CMK (cell line): ENCODE measurements at places on chromosomes 7 and 10.

DNA sequence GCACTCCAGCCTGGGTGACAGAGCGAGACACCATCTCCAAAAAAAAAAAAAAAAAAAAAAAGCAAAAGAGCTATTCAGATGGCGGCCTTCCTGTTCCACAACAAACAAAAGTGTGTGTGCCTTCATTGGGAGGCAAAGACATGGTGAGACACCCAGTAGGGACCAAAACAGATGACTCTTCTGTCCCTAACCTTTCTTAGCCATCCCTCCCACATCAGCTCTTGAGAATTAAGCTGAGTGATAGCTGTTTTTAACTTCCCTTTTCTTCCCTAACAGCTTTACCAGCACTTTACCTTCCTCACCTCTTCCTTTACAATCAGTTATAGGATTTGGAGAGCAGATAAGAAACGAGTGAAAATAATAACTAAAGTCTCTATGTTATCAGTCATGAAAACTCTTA lies 48.2 kb downstream of the ARMH3 start:
- DNase-seq = no peak

DNA sequence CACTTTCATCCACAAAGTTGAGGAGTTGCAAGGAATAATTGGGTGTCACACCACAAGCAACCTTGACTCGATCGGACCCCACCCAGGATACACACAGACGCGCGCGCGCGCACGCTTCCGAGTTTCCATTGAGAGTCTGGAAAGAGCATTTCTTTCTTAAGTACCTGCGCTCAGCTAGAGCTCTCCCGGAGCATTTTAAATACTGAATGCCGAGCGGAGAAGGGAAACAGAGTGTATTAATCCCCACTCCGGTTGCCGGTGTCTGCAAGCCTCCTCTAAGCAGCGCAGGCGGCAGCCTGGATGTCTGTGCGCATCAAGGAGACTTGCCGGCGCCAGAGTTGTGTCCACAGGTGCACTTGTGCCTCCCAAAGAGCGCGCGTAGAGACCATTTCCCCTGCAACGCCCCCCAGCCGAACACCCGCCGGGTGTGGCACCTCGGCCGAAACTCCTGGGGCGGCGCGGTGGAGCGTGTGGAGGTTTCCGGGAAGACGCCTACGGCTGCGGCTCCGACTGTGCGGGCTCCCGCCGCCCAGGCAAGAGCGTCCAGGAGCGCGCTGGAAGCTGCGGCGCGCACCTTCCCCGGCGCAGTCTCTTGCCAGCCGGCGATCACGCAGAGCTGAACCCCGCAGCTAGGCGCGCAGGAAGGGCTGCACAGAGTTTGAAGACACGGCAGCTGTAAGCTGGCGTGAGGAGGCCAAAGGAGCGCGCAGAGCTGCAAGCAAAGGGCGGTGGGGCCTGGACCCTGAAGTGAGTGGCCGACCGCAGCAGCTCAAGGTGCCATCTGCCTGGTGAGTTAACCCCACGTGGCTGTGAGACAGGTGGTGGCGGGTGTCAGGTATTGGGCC lies 1.1 kb upstream of the FEZF1 start:
- no peak for DNase-seq

DNA sequence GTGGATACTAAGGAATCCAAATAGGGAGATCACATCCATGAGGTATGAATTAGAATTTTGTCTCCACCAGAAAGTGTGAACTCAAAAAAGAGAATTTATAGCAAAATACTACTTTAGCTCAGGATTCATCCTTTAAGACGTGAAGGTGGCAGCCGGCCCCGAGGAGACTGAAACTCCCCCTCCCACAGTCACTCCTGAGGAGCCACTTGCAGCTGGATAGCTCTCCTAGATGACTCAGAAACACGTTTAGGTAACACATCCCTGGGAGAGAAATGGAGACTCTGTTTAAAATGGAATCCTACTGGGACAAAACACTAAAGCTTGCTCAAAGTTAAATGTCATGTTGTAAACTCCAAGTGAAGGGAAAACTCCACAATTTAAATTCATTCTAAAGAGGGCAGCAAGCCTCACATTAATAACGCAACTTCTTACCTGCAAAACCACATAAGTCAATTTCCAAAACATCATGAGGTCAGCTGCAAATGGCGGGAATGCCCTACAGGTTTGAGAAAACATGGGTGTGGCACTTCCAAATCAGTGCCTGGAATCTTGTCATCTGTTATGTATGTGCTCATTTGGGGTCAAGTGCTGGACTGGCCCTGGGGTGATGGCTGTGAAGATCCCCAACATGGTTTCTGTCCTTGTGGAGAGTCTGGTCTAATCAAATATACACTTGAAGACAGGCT lies 46.2 kb downstream of the ICA1 start:
- DNase-seq = no peak

DNA sequence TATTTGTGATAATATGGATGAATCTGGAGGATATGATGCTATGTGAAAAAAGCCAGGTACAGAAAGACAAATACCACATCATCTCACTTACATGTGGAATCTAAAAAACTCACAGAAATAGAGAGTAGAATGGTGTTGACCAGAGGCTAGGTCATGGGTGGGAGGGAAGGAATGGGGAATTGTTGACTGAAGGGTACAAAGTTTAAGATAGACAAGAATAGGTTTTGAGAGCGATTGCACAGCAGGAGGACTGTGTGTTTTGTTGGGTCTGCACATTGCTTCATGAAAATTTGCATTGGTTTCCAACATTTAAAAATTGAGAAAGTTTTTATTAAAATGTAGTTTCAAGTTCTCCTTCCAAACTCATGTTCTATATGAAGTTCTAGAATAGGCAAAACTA lies 8.4 kb downstream of the SLC26A5 start:
- DNase-seq = no peak

DNA sequence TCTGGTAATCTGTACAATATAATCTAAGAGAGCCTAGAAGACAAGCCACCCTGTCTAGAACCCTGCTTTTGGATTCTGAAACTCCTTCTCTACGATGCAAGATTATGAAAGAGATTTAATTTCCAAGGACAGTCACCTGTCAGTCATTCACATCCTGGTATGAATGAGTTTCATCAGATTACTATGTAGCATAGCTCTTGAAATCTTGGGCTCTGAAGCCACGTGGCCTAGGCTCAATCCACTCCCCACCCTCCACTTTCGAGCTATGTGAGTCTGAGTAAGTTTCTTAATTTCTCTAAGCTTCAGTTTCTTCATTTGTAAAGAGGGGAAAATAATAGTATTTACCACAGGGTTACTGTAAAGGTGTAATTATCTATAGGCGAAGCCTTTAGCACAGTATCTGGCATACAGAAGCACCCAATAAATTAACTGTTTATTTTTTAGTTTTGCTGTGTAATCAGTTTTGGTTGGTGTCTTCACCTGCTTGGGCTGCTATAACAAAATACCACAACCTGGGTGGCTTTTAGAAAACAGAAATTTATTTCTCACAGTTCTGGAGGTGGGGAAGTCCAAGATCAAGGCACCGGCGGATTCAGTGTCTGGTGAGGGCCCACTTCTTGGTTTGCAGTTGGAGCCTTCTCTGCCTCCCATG lies 71.3 kb downstream of the MYOF start:
- DNase-seq = no peak
